ENCODE measurements at places on chromosomes 11 and 22. TPM values are rescaled to one million over a fixed set of nuclear protein-coding genes. Genes with fewer than 3 reads are reported as not detected.

- no peak overlapping the region for H3K27ac ChIP-seq
- no peaks in the 10 kb centered on the region for H3K36me3 ChIP-seq
- DNase-seq = peak; percentile 52
- no peaks in the 10 kb centered on the region for H3K4me1 ChIP-seq
- no peak overlapping the region for H3K4me3 ChIP-seq
- H3K27me3 ChIP-seq = no peaks in the 10 kb centered on the region
These were observed 7.8 kb downstream of the SLC5A1 start for GRCh38 chr22:32050678-32051515.

Gene OR52A1
- total RNA-seq = not detected

GRCh38 chr22:44807915-44808690 lies 55.7 kb downstream of the ARHGAP8 start:
- no peaks in the 10 kb centered on the region for H3K4me1 ChIP-seq
- H3K27me3 ChIP-seq = no peaks in the 10 kb centered on the region
- peak; percentile 40 for DNase-seq
- no peak overlapping the region for H3K4me3 ChIP-seq

GRCh38 chr11:10566257-10566957 lies 2.1 kb downstream of the LYVE1 start:
- no peak overlapping the region for H3K4me3 ChIP-seq
- H3K27ac ChIP-seq = no peak overlapping the region
- no peak for DNase-seq
- no peaks in the 10 kb centered on the region for H3K36me3 ChIP-seq
- H3K27me3 ChIP-seq = no peaks in the 10 kb centered on the region

- DNase-seq = no peak
- no peak overlapping the region for H3K4me3 ChIP-seq
- no peak overlapping the region for H3K27ac ChIP-seq
- no peaks in the 10 kb centered on the region for H3K36me3 ChIP-seq
- H3K4me1 ChIP-seq = peaks cover 15% of the 10 kb centered on the region
These were observed 123.6 kb downstream of the EHF start for GRCh38 chr11:34744511-34744910.

DNA sequence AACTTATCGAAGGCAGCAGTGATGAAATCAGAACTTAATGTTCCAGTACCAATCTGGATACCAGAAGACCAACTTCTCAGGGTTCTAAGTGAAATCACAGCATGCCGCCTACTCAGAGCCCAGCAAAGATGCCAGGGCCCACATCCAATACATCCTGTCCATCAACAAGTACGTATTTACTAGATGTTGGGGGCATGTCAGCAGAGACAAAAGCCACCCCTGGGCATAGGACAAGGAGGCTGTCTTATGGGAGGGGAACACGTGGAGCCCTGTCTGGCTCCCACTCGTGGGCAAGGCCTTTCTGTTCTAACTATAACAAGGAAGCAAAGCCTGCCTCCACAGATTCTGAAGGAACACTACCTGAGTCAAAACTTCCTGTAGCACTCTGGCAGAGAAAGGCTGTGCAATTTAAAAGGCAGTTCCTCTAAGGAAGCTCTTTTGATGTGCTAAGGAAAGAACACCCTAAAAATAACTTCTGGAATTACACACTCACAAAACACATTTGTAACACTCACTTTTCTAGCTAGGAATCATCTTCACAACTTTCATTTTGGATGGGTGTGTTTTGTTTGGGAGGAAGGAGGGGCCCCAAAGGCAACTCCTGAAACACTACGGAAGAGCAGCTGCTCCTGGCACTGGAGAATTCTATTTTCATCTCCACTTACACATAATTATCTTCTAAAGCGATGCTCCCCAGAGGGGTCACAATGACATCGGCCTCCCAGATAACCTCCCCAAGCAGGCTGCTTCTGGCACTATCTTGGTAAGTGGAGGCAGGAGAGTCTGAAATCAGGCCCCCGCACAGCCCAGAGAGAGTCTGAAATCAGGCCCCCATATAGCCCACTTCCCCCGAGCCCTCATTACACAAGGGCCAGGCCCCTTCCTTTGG lies 14.2 kb downstream of the SMCO4 start:
- no peaks in the 10 kb centered on the region for H3K27me3 ChIP-seq
- DNase-seq = no peak
- no peak overlapping the region for H3K4me3 ChIP-seq
- H3K4me1 ChIP-seq = peaks cover 62% of the 10 kb centered on the region
- peak overlapping the region; percentile 56 for H3K27ac ChIP-seq

Measured in stomach (tissue), 19 donors.